ENCODE measurements at places on chromosomes 13 and 19.

DNA sequence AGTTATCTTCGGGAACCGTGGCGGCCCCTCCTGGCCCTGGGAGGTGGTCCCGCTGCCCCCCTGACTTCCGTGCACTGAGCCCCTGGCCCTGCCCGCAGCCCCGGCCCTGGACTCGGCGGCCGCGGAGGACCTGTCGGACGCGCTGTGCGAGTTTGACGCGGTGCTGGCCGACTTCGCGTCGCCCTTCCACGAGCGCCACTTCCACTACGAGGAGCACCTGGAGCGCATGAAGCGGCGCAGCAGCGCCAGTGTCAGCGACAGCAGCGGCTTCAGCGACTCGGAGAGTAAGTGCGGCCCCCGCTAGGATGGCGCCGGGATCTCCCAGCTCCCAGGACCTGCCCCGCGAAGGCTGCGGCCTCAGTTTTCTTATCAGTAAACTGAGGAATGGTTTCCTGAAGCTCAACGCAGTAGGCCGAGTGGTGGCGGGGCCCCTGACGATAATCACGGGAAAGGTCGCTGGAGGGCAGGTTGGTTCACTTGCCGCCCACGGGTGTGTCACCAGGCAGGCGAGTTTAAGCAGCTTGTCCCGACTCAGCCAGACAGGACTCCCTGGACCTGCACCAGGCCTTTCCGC lies 924 bp downstream of the RGCC start:
- peak; percentile 60 for DNase-seq

- DNase-seq: peak; percentile 74
Observed at GRCh38 chr19:35090506-35091214, 25.0 kb upstream of the FXYD3 start.

DNA sequence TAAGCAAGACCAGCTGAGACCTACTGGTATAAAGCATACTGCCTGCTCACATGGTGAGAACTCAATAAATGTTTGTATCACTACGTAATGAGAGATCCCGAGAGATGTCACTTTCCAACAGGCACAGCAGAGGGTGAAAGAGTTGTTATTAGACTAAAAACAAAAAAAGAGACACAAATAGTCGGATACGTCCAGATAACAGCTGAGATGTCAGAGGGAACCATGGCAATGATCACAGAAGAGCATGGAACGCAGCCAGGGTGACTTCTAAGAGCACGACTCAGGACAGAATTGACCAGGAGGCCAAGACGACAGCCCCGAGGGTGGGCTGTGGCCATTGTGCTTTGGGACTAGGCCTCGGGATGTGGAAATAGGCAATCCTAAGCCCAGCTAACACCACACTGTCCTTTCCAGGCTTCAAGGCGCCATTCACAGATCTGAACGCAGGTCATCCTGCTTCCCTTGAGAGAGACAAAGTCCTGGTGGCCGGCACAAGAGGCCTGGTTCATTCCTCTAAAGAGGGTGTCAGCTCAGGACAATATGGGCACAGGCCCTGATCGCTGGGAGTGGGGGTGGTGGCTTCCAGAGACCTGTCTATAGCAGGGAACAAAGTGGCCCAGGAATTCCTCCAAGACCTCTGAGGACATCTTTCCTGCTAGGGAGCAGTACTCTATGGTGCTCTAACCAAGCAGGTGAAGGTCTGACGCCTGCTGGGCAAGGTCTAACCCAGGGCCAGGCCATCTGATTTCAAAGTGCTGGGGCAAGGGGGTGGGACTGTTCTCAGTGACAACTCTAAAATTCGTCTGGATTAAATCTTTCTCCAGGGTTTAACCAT lies 3.2 kb downstream of the SH3GL1 start:
- DNase-seq: no peak

GRCh38 chr19:46696052-46696451 lies 20.9 kb downstream of the PRKD2 start:
- no peak for DNase-seq

DNA sequence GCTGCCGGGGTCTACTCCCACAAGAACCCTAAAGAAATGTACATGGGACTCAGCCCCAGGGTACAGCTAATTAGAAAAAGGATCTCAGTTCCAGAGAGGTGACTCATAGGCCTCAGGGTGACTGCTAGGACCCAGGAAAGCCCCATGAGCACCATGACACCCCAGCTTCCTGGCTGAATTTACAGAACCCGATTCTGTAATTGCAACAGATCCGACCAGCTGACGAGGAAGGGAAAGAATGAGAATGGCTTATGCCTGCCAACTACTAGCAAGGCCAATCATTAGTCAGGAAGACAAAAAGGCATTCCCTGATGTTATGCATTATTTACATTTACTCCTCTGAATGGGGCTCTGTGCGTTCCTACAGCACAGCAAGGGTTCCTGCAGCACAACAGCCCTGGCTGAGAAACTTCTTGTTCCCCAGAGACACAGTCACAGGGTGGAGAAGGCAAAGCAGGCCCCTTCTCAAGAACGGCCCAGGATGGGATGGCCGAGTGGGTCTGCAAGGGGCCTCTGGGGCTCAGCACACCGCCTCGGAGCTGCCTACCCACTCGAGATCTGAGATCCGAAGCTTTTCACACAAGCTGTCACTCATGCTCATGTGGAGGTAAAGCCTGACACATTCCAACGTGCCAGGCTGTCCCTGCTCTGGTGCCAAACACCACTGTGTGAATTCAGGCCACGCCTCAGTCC lies 27.2 kb downstream of the PBX4 start:
- DNase-seq: no peak

GRCh38 chr13:72523049-72523448 lies 204.4 kb downstream of the MZT1 start:
- no peak for DNase-seq

- DNase-seq: no peak
Observed at GRCh38 chr19:47045867-47046470, 2.5 kb downstream of the TMEM160 start.

- DNase-seq: peak; percentile 80
Observed at GRCh38 chr13:33285420-33286124, at the start of gene STARD13. TSS of gene STARD13 (minus strand) at chr13:33285755. CDS start at chr13:33285638, 117 bp downstream.

- no peak for DNase-seq
Observed at GRCh38 chr19:45524575-45525129, 17.4 kb downstream of the VASP start.

DNA sequence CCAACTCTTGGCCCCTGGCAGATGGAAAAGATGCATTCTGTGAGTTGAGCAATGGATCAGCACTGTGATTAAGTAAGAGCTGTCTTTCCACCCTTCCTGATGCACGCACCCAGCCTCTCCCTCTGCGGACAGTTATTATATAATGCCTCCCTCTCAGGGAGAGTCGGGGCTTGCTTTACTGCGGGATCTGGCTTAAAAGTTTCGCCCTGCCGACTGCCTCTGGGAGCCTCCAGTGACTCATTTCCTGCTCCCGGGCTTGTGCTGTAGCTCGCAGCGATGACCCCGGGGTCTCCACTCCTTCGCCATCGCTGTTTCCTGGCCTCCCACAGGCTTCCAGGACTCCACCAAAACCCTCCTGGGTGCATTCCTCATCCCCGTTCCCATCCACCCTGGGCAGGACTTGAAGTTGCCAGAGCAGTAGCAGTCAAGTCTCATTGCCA lies 107.4 kb upstream of the SLC7A1 start:
- DNase-seq: no peak

DNA sequence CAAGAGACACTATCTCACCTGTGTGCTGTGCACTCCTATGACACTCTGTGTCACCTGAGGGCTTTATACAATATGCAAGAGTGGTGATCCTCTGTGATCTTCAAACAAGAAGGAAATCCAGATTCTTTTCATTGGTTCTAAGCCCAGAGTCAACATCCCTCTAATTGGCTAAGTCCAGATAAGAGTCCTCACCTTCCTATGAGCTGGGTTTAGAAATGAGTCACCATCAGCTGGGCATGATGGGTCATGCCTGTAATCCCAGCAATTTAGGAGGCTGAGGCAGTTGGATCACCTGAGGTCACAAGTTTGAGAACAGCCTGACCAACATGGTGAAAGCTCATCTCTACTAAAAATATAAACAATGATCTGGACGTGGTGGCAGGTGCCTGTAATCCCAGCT lies 144.4 kb downstream of the ZNF675 start:
- DNase-seq: no peak

GRCh38 chr19:44649578-44650145 lies 6.0 kb downstream of the PVR start:
- no peak for DNase-seq

GRCh38 chr19:55646889-55647731 lies 902 bp upstream of the CCDC106 start:
- no peak for DNase-seq

DNA sequence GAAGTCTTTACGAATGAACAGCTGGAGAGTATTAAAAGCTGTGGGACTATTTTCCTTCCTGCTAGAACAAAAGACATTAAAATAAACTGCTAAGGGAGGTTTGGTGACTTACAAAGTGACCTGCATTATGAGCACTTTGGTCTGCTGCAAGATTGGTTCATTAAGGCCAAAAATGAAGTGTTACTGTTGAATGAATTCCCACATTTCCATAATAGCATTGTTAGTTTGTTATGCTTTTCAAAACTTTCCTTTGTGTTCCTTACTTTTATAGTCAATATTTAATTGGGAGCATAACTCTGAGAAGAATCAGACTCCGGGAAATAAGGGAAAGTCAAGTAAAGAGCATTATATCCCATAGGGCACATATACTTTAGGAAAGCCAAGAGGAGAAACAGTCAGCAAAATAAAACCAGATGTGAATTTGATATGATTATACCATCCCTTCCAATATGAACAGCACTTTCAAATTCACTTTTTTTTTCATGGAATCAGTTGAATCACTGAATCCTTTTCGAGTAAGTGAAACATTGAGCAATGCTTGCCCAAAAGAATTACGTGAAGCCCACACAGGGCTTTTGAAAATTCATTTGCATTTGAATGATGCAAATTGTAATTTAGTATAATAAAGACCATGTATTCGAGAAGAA lies 112.6 kb downstream of the KCTD12 start:
- no peak for DNase-seq

DNA sequence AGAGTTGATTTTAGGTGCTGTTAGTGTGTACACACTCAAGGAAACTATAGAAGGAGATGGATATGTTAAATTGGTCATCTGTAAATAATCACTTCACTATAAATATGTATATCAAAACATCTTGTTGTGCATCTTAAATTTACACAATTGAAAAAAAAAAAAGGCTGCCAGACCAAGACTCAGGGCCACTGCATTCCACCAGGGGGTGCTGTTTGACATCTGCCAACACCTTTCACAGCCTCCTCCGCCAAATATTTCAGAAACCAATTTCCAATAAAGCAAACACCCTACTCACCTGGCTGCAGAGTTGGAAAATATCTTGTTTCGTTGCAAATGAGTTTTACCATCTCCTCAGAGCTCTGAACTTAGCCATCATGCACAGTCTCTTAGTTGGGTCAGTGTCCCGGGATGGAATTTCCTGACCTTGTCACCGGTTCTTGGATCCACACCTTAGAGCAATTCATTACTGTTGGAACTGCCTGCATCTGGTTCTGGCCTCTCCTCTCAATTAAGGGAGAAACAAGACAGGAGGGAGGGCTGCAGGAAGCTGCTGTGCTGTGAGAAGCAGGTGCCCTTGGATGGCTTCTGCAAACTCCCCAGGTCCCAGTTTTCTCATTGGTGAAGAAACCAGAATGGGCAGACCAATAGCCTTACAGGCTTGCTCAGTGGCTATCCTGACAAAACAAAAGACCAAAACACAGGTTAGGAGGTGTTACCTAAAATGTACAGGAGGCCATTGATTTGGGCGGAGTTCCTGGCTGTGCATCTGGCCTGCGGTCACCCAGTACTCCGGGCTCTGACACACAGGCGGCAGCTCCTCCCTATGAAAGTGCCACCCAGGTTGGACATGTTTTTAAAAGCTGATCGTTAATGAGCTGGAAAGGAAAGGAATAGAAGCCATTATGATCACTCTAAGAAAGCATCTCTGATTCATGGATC lies 746.6 kb downstream of the UQCRFS1 start:
- peak; percentile 38 for DNase-seq
